Tibial nerve (tissue), 4 donors: ENCODE measurements at places on chromosomes 12 and 14. TPM values are rescaled to one million over a fixed set of nuclear protein-coding genes. Genes with fewer than 3 reads are reported as not detected.

Gene KERA
- total RNA-seq, result not detected

Gene POU6F1
- total RNA-seq, result 17.4 TPM

DNA sequence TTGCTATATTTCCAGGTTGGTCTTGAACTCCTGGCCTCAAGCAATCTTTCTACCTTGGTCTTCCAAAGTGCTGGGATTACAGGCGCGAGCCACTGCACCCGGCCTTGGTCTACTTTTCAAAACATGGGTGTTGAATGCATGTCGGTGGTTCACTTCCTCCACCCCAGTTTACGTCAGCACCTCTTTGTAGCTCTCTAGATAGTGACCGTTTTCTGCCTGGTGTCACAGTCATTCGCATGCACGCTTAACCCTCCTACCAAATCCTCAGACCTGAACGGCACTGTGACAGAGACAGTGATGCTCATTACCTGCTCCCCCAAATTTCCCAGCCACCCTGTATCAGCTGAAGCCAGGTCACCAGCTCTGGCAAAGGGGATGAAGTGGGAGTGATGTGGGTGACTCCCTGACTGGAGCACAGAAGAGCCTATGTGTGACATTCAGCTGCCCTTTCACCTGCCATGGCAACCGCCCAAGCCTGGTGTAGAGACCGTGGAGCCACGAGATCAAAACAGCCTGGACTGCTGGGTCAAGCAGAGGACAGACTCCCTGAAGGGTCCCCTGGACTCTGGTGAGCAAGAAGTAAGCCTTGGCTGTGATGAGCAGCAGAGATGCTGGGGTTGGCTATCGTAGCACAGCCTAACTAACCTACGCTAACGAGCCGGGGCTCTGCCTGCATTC, 66.2 kb upstream of the GPR68 start:
- DNase-seq, result no peak

DNA sequence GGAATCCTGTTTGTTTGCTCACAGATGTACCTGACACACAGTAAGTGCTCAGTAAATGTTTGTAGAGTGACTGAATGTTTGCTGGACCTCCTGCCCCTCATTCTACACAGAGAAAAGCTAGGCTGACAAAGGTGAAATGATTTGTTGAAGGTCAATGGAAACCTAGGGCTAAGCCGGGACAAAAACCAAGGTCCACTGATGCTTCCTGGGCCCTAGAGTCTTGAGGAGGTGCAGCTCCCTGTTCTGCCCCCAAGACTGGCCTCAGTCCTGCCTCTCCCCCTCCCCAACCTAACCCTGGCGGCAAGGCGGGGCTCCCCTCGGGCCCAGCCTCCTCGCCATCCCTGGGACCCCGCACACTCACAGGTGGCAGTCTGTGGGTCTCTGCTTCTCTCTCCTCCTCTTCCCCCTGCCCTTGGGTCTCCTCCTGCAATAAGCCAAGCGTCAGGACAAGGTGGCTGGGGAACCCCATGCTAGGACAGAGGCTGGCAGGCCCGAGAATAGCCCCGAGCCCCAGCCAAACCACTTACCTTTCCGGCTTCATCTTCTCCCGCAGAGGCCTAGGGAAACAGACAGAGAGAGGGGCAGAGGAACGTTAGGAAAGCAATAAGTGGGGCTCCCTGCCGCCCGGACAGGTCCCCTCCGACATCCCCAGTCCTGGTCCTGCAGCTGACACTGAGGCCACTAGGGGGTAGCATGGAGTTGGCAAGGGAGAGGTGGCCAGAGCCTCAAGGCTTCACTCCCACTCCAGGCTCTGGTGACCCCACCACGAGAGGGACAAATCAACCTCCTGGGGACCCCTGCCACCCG, 9.3 kb downstream of the PGF start:
- peak; percentile 70 for DNase-seq

DNA sequence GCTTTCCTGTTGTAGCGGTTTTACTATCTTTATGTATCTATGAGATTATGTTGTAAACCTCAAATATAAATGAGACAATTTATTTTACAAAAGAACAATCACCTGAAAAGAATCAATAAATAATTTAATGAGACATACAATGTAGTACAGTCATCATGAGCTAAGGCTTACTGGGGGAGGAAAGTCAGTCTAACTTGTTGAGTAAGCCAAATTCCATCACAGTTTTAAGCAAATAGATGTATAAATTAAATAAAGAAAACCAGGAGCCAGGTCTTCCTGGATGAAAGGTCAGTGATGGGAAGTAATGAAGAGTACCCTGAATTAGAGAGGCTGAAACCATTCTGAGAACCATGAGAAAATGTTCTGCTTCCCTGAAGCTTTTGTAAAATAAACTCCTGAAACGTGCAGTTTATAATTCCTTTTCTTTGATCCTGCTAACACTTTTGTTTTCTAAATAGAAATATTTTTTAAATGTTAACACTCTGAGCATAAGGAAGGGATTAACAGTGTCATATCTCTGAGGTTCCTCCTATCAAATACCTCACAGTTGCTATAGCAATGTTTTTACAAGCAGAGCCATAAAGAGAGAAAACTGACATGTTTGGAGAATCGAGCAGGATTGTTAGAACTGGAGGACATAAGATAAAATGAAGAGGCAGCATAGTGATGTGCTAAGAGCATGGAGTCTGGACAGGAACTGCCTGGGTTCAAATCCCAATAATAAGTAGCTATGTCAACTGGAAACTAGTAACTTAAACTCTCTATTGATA, 444.9 kb upstream of the FOXG1 start:
- no peak for DNase-seq

DNA sequence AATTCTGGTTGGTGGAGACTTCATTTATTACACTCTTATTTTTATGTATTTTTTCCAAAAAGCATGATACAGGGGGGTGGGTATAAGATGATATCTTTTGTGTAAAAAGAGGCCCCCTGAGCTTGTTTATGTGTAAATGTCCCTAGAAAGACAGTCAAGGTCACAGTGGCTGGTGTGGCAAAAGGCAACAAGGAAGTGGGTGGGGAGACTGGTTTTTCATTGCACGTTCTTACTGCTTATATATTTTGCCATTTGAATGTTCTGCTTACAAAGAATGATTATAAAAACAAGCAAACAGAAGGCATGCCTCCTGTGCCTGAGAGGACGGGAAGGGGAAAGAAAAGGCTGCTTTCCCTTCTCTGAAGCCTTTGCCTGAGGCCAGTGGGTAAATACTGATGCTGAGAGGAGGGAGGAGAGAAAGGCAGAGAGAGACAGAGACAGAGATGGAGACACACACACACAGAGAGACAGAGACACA, 24.1 kb upstream of the ADIPOR2 start:
- no peak for DNase-seq

DNA sequence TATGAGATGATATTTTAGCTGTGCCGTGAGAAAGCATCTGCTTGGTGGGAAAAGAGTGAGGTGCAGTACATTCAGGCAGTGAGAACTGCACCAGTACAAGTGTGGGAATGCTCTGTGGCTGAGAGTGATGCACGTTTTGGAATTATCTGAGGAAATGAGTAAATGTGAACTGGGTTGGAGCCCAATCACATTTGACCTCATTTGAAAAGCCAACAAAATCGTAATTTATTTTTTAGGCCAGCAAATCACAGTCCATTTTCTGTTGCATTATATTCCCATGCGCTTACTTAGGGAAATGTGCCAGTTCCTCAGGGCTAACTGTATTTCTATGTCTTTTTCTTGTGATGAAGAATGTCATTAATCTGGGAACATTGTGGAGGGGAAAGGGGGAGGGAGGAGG, 77.3 kb downstream of the SNAPC1 start:
- DNase-seq, result no peak

GRCh38 chr14:64266239-64266638, 27.9 kb downstream of the ESR2 start:
- DNase-seq, result no peak

DNA sequence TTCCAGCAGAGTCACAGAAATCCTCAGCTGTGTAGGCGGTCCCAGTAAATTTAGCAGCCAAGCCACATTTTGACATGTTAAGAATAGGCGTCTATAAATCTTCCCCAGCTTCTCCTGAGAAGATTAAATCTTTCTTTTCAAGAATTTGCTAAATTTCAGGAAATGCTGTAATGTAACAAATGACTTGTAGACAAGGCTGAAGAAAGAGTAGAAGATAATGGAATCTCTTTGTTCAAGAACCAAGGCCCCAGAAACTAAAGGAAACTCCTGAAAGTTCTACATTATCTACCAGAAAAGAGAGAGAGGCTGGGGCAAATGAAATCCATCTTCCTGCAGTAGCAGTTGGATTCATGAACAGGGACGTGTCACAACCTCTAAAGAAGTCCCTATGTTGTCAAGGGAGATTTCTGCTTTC, 760.3 kb downstream of the NOVA1 start:
- no peak for DNase-seq

DNA sequence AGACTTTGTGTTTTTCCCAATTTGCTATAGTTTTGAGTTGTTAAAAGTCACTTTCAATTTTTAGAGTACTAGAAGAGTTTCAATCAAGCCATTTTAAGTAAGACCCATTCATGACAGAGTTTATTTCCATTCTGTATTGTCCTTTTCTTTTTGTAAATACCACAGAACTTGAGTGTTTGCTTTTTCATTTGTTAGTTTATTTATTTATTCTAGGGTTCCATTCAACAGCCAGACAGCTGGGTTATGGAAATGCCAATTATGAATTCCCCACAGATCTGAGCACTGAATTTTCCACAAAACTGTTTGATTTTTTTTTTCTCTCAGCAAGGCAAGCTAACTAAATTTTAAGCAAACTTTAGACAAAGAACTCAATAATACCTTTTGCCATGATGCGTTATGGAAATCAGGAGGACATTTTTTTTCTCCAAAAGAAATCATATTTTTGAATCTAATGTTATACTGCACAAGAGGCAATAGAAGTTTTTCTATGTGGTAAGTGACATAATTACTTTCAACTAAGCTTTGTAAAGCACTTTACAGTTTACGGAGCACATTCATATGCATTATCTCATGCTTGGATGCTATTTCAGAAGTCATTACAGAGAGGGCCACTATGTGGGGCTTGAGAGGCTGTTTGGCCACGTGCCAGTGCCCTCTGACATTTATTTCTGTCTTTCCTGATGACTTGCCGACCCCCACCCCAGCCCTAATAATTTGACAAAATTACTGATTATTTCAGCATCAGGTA, 181.5 kb downstream of the VRK1 start:
- DNase-seq, result no peak

GRCh38 chr14:98143566-98143965, 1128.4 kb downstream of the BCL11B start:
- no peak for DNase-seq

DNA sequence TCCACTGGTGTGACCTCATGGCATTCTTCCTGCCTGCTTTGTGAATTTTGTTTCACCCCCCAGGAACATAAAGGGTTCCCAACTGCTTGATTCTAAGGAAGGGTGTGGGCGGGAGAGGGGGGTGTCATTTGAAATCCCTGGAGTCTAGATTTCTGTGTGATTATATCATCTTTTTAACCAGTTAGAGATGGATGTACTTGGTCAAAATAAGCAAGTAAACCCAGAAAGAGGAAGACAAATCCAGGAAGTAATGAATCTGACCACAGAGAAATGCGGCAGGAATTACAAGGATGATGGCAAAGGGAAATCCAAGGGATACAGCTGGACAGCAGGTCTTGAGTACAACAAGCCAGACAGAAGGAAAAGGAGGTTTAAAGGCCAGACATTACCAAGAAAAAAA, 38.9 kb downstream of the DMAC2L start:
- no peak for DNase-seq

DNA sequence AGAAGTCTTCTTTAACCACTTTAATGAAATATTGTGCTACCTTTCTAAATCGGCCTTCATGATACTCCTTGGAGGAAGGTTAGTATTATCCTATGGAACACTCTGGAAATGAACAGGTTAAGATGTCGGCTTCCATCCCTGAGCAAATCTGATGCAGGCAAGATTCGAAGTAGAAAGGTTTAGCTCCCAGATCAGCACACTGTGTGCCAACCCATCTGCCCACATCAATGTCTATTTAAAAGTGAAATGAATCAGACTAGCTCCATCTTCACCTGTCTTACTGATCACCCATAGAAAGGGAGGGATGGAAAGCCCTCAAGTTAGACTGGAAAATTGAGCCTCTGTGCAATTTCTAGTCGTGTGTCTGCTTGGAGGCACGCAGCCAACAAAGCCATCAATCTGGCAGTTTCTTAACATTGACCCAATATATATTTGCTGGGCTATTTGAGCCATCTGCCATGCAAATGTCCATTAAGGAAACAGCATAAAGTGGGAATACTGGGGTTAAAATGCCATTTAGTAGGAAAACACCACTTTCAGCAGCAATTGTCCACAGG, 506.1 kb downstream of the RMST start:
- DNase-seq, result no peak

GRCh38 chr14:50676814-50677516, 8.9 kb upstream of the SAV1 start:
- no peak for DNase-seq

DNA sequence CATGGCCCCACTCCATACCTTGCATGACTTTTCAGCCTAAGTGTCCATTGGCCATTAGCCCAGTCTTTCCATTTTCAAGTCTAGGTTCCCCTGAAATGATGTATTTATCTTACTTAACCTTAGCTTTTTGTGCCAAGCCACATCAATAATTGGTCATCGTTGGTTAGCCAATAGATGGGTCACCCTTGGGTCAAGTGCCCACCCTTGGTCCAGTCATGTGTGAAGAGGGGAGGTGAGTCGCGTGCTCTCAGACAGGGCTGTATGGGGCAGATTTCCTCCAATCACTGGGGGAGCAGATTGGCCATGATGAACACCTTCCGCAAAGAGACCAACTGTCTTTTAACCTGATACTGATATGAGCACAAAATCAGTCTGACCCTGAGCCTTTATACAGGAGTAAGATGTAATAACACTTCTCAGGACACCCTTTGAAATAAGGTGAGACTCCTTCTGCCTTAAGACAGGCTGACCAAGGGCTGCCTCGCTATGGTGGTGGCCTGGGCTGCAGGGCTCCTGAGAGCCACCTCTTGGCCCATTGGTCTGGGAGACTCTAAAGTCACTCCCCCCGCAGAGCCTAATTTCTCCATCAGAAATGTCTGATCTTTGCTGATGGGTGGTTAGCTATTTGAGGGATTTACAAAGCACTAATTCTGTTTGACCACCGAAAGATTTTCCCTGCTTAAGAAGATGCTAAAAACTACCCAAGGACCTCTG, 143.2 kb downstream of the ZFP36L1 start:
- no peak for DNase-seq

DNA sequence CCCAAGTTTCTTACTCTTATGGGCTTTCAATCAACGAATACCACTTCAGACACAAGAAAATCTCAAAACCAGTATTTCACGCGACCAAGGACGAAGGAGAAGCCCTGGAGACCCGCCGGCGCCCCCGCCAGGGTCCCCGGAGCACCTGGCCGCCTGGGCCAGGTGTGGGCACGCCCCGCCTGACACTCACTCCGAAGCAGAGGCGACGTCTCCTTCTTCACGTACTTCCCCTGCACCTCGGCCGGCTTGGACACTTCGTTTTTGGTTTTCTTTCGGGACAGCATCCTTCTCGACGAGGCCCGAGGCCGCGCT, 466 bp downstream of the SAV1 start:
- no peak for DNase-seq
